ENCODE measurements at places on chromosomes 6 and 20. TPM values are rescaled to one million over a fixed set of nuclear protein-coding genes. Genes with fewer than 3 reads are reported as not detected.

TMC2 gene
- total RNA-seq, result not detected

DNA sequence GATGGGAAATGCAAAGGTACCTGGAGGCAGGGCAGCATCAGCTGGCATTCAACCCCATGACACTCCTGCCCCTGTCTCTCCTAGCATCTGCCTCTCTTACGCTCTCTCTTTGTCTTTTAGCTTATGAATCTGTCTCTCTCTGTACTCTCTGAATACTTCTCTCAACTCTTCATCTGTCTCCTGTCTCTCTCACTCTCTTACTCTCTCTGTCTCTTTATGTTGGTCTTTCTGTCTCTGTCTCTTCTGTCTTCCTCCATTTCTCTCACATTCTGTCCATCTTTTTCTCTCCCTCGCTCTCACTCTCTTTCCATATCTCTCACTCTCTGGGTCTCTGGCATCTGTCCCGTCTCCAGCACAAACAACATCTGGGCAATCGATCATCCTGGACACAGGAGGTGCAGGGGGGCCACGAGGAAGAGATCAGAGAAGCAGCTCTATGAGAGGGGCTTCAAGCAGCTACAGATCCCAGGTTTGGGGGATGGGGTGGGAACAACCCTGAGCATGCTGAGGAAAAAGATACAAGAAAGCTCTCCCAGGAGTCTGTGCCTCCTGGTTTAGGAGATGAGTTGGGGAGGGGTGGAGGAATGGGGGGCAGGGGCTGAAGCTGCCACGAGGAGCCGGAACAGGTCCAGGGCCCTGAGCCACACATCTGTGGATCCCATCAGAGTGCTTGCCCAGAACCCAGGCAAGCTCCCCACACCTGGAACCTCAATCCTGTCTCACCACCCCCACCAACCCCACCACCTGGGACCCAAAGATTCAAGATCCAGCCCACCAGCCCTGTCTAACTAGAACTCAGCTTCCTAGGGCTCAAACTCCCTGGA, 2.4 kb downstream of the COL11A2 start:
- DNase-seq, result no peak

- DNase-seq, result no peak
Measured at GRCh38 chr20:21947406-21947805, 241.9 kb downstream of the PAX1 start.

DNA sequence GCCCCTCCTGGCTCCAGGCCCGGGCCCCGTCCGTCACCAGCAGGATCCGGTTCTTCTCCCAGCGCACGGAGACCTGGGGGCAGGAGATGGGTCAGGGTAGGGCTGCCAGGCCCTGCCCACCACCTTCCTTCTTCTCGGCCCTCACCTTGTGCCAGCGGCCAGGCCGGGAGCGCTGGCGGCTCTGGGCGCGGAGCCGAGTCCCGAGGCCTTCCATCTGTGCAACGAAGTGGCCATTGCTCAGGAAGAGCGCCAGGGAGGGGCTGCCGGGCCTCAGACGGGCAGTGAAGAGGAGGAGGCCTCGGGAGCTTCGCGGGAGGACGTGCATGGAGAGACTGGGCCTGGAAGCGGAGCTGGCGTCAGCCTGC, 7.9 kb downstream of the ADRM1 start:
- no peak for DNase-seq

DNA sequence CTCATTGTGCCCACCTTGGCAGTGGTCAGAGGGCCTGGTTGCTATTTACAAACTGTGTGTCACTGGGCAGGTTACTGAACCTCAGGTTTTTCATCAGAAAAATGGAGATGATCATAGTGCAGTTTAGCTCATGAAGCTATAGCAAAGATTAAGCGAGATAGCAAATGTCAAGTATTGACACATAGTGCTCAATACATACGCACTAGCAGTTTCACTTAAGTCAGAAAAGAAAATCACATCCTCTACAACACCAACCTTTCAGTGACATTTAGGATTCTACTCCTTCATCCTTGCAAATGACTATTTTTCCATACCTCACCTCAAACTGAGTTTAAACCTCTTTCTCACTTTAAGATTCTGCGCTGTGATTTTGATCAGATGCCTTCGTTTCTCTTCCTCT, 16.2 kb downstream of the GPR63 start:
- DNase-seq, result no peak

- DNase-seq, result peak; percentile 51
Measured at GRCh38 chr20:63682384-63683139, 13.9 kb upstream of the TNFRSF6B start.
